ENCODE measurements at places on chromosomes 5 and 9. TPM values are rescaled to one million over a fixed set of nuclear protein-coding genes. Genes with fewer than 3 reads are reported as not detected.

DNA sequence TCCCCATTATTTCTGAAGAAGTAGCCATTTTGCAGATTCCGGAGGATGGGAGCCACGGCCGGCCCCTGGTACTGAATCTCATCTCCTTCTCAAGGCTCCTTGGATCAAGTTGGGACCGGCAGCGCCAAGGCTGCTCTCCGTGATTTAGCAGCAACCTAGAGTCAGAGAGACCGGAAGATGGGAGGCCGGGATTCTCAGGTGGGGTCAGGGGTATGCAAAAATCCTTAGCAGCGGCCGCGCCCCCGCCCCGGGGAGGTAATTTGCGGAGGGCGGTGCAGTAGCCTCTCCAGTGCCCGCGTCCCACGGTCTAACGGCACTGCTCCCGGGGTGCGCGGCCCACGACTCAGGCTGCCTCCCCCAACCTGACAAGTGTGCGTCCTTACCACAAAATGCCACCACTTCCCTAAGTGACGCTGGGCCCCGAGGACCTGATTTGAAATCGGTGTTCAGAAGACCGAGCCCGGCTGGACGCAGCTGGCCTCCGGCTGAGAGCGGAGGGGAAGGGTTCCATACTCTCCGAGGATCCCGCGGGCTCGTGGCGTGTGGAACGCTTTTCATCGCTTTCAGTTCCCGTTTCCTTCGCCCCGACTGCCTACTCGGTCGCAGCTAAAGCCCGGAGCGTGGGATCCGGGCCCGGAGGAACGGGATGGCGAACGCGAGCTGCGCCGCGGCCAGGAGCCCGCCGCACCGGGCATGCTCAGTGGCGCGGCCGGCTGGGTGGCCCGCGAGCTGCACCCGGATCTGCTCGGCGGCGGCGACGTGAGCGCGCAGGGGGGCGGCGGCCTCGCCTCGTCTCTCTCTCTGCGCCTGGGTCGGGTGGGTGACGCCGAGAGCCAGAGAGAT is at the start of gene SCAMP1:
TSS of gene SCAMP1 (plus strand) at position 787 of the 843 bp plus-strand sequence. CDS start at position 842, 55 bp downstream.
- peak; percentile 97 for DNase-seq

DNA sequence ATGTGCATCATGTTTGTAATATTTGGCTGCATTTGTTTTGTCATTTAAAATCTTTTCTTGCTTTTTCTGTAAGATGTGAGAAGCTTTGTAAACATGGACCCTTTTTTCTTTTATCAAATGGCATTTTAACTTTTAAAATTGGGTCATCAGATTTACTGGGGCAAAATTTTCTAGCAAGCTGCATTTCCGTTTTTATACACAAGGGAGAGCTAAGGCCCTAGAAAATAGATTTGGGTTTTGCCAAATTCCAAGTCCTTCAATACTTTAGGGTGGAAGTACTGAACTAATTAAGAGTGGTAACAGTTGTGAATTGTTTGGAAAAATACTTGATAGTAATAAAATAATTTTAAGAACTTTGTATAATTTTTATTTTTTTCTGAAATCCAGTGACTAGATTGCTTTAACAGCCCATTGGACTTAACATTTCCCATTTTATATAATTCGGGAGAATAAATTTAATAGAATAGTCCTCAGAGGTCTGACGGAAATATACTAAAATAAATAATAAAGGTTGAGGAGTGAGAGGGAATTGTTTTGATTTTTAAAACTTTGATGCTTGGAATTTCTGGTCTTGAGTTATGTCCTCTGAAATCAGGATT is 117.4 kb downstream of the SMARCA2 start:
- DNase-seq = no peak

GRCh38 chr9:136751244-136751643 is 2.9 kb upstream of the LCN6 start:
- DNase-seq = no peak

DNA sequence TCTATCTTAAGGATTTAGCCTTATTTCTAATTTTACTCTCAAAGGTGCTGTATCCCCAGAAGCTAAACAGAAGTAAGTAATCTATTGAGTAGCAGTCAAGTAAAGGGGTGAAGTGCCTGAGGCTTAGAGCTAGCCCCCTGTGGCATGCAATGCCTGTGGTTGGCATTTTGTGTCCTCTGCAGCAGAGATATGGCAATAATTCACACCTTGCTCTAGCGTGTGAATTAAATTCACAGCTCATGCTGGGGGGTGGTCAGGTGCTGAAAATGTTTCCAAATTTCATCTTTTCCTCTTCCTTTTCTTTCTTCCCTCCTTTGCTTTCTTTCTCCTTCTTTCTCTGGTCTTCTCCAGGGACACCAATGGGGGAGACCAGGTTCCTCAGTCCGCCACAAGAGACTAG is 262.1 kb downstream of the GABRB2 start:
- DNase-seq = peak; percentile 54

DNA sequence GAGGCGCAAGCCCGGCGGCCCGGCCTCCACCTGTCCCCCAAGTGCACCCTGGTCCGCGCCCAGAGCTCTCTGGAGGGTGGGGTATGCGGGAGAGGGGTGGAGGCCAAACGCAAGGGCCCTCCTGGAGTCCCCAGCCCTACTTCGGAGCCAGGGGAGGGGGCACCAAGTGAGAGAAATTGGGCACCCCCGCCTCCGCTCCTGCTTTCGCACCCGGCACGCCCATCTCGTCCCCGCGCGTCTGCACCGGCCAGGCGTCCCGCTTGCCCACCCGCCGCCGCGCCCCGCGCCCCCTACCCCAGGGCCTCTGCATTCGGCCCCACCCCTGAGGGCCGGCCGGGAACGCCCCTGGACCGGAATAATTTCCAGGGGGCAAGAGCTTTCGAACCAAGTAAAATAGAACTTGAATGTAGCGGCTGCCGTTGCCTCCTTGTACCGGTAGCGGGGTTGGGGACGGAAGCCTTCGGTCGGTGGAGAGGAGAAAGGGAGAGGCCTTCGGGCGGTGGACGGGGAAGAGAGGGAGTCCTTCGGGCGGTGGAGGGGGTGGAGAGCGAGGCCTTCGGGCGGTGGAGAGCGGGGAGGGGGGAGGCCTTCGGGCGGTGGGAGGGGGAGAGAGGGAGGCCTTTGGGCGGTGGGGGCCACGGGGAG is 694 bp upstream of the PHPT1 start:
- peak; percentile 86 for DNase-seq

GRCh38 chr9:124506433-124506832 is 766 bp downstream of the NR5A1 start:
- peak; percentile 43 for DNase-seq

- no peak for DNase-seq
Observed at GRCh38 chr5:96651047-96651446, 11.1 kb upstream of the CAST start.

The ORM2 gene
- 0.59 TPM for total RNA-seq

Measured in endodermal cell (in vitro differentiated cells).